Femur (tissue), 1 donor: ENCODE measurements at places on chromosomes 5 and 9.

GRCh38 chr5:74040811-74041491 is 415.0 kb downstream of the ARHGEF28 start:
- no peak for DNase-seq

GRCh38 chr5:90421136-90421535 is 11.6 kb upstream of the CETN3 start:
- DNase-seq: no peak

DNA sequence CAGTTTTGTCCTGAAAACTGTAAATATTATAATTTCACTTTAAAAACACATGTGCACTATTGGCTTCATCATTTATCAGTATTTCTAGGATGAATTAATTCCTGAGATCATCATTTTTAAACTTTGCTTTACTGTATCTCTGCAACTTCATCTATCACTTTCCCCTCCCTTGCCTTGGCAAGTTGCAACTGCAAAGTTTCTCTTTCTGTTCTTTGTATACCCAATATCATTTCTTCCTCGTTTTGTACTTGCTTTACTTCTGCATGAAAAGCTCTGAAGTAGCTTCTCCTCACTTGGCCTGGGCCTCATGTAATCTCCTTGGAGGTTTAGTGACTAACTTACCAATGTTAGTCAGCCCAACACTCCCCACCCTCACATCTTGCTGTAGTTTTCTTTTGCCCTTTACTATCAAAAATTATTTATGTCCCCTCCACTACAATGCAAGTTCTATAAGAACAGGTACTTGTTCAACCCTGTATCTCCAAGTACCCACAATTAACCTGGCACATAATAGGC is 12.8 kb downstream of the C5orf63 start:
- DNase-seq: no peak

GRCh38 chr5:107680099-107680498 is 9.4 kb upstream of the EFNA5 start:
- DNase-seq: no peak

DNA sequence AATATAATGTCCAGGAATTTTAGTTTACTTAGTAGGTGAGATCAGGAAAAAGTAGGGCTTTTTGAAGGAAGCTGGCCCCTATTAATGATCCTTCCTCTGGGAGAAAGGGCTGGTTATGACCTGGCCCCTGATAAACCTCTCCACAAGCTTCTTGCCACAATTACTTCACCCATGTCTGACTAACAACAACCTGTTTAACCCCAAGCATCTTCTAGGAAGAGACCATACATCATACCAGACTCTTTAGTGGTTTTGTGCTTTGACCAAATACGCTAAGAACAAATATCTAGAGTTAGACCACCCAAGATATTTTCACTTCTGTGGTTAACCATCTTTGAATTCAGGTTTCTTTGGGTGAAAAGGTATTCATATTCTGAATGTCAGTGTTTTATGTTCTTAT is 174.0 kb upstream of the SLC27A6 start:
- no peak for DNase-seq

- DNase-seq: no peak
These were observed 339.2 kb downstream of the PIK3R1 start for GRCh38 chr5:68554571-68555279.

DNA sequence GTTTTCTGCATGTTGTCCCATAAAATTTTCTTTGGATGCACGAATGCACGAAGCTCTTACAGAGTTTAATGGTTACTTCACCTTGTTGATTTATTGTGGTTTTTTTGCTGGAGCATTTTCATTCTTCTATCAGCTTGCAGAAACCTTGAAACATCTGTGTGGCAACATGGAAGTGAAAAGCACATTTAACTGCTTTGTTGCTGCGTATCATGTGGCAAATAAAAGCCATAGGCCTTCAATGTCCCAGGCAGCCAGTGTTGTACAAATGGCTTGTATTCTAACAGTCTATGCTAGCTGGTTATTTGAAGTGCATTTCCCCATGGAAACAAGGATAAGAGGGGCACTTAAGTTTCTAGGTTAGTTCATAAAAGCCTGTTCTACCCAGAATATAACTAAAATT is 42.5 kb upstream of the RASGRF2 start:
- DNase-seq: no peak

- no peak for DNase-seq
These were observed 293 bp downstream of the CENPP start for GRCh38 chr9:92325991-92326500.

DNA sequence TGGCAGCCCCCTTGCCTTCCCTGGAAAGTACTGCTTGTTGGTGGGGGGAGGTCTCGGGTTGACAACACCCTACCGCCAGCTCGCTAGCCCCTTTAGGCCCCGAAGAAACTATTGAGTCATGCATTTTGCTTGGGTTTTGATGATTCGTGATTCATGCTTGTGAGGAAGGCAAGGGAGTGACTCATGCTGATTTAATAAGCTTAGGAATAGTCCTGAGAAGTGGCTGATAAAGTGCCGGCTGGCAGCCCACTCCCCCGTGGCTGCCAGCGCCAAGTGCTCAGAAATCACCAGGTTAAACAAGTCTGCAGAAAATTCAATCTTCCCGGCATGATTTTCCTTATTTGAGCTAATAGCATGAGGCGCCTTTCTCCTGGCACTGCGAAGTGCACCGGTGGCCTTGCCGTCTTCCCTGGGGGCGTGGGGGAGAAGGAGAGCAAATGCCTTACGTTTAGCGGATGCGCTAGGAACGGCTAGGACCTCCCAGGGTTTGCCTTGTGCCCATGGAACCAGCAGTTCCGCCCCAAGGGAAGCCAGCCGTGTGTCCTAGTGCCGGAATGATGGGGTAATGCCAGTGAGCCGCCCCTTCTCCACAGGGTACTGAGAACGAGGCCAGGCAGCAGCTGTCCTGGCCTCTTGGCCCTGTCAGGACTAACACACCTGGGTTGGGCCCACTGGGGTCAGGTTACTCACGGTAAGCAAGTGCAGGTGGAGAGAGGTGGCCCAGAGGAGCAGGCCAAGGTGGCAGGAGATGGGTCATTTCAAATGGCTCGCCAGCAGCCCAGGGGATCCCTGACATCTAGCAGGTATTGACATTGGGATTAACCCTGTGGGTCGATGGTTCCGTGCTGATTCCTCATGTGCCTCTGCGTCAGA is 151.9 kb downstream of the MACROH2A1 start:
- DNase-seq: peak; percentile 20

DNA sequence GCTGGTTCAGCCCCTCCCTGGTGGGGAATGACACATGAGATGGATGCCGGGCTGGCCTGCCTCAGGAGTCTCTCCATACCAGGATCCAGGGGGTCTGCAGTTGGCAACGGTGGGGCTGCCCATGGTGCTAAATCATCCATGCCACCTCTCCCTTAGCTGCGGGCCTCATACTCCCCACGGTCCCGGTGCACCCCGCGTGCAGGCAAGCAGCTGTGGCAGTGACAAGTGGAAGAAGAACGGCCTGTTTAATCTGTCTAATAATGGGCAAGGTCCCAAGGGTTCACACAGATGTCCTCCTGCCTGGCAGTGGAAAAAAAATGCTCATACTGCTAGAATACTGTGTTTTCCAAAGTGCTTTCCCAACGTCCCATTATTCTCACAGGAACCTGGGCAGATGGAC is 196.9 kb upstream of the PANK3 start:
- no peak for DNase-seq

GRCh38 chr9:100700689-100701318 is 122.9 kb downstream of the CAVIN4 start:
- DNase-seq: no peak

DNA sequence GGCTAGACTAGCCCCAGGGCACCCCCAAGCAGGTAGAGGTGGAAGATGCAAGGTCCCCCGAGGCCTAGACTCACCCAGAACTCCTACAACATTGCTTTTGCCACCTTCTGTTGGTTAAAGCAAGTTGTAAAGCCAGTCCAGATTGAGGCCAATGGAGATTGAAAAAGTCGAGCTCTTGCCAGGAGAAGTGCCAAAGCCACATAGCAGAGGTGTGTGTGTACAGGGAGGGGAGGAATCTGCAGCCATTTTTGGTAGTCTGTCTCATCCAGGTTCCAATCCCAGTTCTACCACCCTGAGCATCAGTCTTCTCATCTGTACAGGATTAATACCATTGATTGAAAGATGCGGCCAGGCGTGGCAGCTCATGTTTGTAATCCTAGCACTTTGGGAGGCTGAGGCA is 12.3 kb upstream of the URM1 start:
- no peak for DNase-seq

- DNase-seq: no peak
These were observed 15.2 kb upstream of the TNIP1 start for GRCh38 chr5:151096001-151096373.

GRCh38 chr9:21097817-21098216 is 20.1 kb upstream of the IFNB1 start:
- DNase-seq: no peak

- no peak for DNase-seq
These were observed 9.8 kb downstream of the TGFBI start for GRCh38 chr5:136038635-136039034.

GRCh38 chr9:92278110-92278509 is 15.4 kb downstream of the IARS1 start:
- no peak for DNase-seq

DNA sequence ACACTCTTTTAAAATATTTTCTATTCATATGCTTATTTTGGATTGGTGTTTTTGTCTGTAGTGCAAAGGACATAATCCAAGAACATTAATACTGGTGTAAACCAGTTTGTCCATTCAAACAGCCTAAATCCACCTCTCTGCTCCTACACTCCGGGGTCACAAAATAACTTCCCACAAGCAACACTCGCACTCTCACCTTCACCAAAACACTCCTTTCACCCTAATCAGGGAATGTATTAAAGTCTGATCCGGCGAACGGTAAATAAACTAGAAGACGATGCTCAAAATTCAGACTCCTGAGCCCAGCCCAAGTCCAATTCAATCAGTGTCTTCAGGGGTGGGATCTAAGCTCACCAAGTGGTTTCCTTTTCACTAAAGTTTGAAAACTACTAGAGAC is 649 bp downstream of the AP3B1 start:
- no peak for DNase-seq
